Activated naive CD8-positive, alpha-beta T cell treated with anti-CD3 and anti-CD28 coated beads for 36 hours (primary cell): ENCODE measurements at places on chromosomes 7 and 10.

DNA sequence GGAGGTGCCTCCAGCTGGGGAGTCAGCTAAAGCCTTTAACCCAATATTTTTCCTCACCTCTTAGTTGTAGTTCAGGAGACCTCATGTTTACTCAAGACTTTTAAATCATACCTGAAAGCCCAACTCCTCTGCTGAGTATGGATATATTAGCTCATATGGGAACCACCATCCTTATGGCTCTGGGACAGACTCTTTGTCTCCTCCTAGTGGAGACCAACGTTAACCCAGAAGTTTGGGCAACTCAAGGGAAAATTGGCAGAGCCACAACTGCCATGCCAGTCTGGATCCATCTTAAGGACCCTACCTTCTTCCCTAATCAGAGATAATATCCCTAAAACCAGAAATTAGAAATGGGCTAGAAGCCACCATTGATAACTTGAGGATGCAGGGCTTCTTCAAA is 80.8 kb downstream of the TMEM106B start:
- no peaks in the 10 kb centered on the region for H3K4me1 ChIP-seq
- no peak overlapping the region for H3K27ac ChIP-seq
- H3K27me3 ChIP-seq = no peaks in the 10 kb centered on the region
- H3K36me3 ChIP-seq = no peaks in the 10 kb centered on the region
- DNase-seq = no peak

DNA sequence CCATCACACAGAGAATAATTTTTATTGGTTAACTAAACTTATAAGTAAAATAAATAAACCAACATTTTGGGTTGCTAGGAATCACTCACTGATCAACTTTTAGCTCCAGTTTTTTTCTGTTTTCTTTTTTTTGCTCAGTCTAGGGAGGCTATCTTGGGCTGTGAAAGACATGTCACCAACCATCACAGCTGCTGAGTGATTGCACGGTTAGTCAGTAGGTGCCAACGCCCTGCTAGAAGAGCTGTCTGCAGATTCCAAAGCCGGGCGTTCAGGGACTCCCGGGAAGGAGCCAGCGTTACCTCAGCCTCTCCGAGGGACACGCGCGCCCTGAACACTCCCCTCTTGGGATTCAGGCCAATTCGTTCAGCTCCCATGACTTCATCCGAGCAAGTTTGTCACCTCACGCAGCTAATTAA is 604 bp upstream of the STAM start:
- H3K27me3 ChIP-seq = no peaks in the 10 kb centered on the region
- H3K27ac ChIP-seq = peak overlapping the region; percentile 100
- H3K36me3 ChIP-seq = peaks cover 43% of the 10 kb centered on the region
- H3K4me1 ChIP-seq = peaks cover 36% of the 10 kb centered on the region

DNA sequence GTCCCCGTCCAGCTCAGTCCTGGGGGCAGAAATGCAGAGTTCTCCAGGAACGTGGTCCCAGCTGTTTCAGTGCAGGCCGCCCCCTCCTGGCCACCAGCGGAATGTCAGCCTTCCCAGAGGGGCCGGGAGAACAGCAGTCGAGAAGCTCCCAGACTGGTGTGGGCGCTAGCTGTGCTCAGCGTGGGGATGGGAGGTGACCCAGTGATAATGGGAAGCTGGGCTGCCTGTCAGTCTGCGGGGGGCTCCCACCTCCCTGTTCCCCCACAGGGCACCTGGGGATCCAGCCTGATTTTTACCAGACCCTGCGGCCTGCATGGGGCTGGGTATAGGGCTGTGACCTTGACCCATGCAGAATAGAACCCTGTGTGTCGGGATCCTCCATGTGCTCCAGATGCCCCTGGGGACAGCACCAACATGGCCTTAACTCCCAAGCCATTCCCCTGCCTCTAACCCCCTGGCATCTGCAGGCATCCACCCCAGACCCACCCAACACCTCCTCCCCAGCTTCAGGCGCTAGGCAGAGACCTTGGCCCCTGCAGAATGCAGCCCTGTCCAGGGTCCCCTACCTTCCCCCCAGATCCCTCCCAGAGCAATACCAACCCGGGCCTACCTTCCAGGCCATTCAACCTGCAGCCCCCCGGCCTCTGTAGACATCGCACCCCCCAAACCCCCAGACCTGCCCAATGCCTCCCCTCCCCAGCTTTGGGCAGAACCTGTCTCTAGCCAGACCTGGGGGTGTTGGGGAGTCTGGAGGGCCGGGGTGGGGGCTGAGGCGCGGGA is 880 bp upstream of the ELN start:
- H3K4me1 ChIP-seq = peaks cover 8% of the 10 kb centered on the region
- H3K27me3 ChIP-seq = peaks cover 66% of the 10 kb centered on the region
- H3K36me3 ChIP-seq = no peaks in the 10 kb centered on the region

DNA sequence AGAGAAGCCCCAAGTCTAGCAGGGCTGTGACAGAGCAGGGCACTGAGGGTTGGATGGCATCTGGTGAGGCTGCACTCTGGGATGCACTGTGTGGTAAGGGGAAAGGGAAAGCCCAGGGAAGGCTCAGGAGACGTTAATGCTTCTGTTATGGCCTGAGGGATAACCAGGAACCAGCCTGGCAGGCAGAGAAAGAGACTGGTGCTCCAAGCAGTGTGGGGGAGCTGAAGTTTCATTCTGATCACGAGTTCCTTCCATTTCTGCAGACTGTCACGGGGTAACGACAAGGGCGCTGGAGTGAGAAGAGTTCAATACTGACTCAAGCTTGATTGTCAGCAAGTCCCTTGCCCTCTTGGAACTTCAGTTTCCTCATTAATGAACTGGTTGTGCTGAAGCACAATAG is 730.9 kb downstream of the GRID1 start:
- H3K4me1 ChIP-seq = no peaks in the 10 kb centered on the region
- H3K27ac ChIP-seq = no peak overlapping the region
- no peaks in the 10 kb centered on the region for H3K27me3 ChIP-seq
- H3K36me3 ChIP-seq = no peaks in the 10 kb centered on the region
- no peak overlapping the region for H3K4me3 ChIP-seq

- H3K4me1 ChIP-seq = peaks cover 5% of the 10 kb centered on the region
- H3K4me3 ChIP-seq = no peak overlapping the region
- H3K27me3 ChIP-seq = peaks cover 39% of the 10 kb centered on the region
- no peak overlapping the region for H3K27ac ChIP-seq
- H3K36me3 ChIP-seq = no peaks in the 10 kb centered on the region
Observed at GRCh38 chr10:16570731-16571130, 49.1 kb upstream of the C1QL3 start.

GRCh38 chr10:122466951-122467381 is 5.6 kb downstream of the HTRA1 start:
- no peak overlapping the region for H3K27ac ChIP-seq
- peaks cover 7% of the 10 kb centered on the region for H3K4me1 ChIP-seq
- no peak for DNase-seq
- no peak overlapping the region for H3K4me3 ChIP-seq

DNA sequence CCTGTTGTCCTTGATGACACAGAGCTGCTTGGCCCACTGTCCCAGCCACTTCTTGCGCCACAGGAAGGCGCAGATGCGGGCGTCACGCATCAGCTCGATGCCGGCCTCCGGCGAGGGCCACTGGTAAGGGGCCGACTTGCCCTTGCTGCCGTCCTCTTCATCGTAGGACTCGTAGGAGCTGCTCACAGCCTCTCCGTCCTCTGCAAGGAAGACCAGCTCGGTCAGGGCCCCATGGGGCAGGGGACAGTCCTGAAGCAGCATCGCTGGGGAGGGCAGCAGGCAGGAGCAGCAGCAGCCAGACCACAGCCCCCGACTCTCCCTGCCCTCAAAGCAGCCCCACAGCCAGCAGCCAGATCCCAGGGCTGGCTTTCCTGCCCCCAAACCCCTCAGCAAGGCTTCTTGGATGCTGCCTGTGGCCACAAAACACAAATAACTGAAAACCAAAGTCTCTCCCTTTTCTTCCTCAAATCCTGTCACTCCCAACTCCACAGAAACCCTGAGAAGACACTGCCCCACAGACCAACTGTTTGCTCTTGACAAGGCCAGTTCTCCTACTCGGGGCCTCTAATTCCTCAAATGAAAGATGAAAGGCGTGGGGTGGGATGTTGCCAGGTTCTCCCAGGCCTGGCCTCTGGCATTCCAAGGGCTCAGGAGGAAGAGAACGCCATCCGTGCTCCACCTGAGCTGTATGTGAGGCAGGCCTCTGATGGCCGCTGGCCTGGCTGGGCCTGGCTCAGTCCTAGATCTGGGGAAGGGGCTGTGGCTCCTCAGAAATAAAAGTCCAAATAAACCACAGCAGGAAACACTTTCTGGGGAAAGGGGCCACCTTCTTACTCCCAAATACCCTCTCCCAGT is 76.7 kb downstream of the VWA2 start:
- no peaks in the 10 kb centered on the region for H3K36me3 ChIP-seq
- no peaks in the 10 kb centered on the region for H3K27me3 ChIP-seq
- H3K4me1 ChIP-seq = no peaks in the 10 kb centered on the region
- no peak overlapping the region for H3K4me3 ChIP-seq
- no peak for DNase-seq
- no peak overlapping the region for H3K27ac ChIP-seq

- H3K27me3 ChIP-seq = peaks cover 64% of the 10 kb centered on the region
- no peak overlapping the region for H3K27ac ChIP-seq
- H3K4me1 ChIP-seq = peaks cover 8% of the 10 kb centered on the region
- H3K4me3 ChIP-seq = no peak overlapping the region
Observed at GRCh38 chr7:24717247-24717622, 40.0 kb downstream of the GSDME start.

GRCh38 chr7:6489612-6490011 is 41.9 kb upstream of the DAGLB start:
- no peak overlapping the region for H3K27ac ChIP-seq
- peaks cover 3% of the 10 kb centered on the region for H3K4me1 ChIP-seq
- DNase-seq = no peak

DNA sequence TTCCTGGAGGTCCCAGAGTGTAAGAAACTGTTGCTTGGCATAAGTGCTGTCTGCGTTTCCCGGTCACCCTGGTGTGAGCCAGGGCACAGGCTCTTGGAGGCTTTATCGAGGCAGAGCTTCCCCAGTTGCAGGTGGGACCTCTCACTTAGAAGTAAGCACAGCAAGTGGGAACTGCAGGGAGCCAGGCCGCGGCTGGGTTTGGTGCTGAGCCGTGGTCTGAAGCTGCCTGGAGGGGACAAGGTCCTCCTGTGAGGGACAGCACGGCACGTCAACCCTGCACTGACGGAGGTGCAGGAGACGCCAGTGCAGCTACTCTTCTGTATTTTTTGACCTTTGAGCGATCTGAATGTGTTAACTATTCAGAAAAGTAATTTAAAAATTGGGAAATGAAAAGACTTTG is 55.8 kb upstream of the PFKFB3 start:
- no peak for DNase-seq
- H3K27ac ChIP-seq = peak overlapping the region; percentile 60
- no peaks in the 10 kb centered on the region for H3K27me3 ChIP-seq
- peaks cover 71% of the 10 kb centered on the region for H3K4me1 ChIP-seq

DNA sequence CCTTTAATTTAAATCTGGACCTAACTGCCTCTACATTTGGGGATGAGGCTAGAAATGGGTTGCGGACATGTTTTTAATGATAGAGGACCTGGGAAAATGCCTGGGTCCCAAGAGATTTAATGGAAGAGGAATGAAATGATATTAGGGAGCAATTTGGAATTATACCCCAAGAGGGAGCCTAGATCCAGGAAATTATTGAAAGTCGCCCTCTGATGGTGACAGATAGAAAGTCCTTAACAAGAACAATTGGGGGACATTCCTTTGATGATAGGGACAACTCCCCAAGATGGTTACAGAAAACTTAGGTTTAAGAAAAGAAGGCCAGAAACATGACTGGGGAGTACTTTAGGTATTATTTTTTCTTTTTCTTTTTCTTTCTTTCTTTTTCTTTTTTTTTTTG is 9.5 kb upstream of the TSGA13 start:
- no peak overlapping the region for H3K27ac ChIP-seq
- DNase-seq = no peak

- H3K36me3 ChIP-seq = no peaks in the 10 kb centered on the region
- no peaks in the 10 kb centered on the region for H3K4me1 ChIP-seq
- no peak overlapping the region for H3K27ac ChIP-seq
- peaks cover 9% of the 10 kb centered on the region for H3K27me3 ChIP-seq
Observed at GRCh38 chr7:104789780-104790179, 224.2 kb upstream of the KMT2E start.

DNA sequence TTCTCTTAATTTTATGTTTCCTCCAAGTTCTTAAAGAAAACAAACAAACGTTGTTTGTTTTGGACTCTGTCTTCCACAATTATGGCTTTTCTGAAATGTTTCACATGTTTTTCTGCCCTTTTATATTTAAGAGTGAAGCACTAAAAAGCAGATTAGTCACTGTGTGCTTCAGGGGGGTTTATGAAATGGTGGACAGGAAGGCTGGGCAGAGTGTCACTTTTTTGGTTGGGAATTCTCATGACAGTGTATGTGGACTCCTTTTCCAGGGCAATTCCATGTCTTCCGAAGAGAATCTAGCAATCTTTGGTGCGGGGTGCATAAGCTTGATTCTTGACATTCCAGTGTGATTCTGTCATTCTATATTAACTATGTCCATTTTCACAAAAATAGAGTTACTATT is 669.4 kb downstream of the PARD3 start:
- H3K36me3 ChIP-seq = no peaks in the 10 kb centered on the region
- peaks cover 5% of the 10 kb centered on the region for H3K27me3 ChIP-seq
- DNase-seq = no peak
- no peak overlapping the region for H3K27ac ChIP-seq

DNA sequence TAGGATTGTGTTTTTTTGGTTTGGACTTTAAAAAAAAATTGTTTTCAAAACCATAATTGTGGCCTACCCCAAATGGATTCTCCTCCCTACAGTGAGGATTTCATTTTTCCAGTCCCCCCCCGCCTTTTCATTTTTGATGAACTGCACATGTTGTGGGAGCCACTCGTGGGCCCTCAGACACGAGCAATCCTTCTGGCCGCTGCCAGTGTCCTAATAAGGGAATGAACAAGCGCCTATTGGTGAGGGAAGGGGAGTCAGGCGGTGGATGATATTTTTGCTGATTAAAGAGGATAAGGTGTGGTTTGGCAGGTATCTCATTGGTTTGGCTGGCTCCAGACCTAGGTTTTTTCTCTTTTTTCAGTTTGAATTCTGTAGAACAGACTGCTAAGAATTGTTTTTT is 78.7 kb upstream of the AGBL3 start:
- no peak overlapping the region for H3K4me3 ChIP-seq
- DNase-seq = no peak
- H3K27ac ChIP-seq = no peak overlapping the region
- H3K27me3 ChIP-seq = no peaks in the 10 kb centered on the region
- peaks cover 7% of the 10 kb centered on the region for H3K4me1 ChIP-seq

DNA sequence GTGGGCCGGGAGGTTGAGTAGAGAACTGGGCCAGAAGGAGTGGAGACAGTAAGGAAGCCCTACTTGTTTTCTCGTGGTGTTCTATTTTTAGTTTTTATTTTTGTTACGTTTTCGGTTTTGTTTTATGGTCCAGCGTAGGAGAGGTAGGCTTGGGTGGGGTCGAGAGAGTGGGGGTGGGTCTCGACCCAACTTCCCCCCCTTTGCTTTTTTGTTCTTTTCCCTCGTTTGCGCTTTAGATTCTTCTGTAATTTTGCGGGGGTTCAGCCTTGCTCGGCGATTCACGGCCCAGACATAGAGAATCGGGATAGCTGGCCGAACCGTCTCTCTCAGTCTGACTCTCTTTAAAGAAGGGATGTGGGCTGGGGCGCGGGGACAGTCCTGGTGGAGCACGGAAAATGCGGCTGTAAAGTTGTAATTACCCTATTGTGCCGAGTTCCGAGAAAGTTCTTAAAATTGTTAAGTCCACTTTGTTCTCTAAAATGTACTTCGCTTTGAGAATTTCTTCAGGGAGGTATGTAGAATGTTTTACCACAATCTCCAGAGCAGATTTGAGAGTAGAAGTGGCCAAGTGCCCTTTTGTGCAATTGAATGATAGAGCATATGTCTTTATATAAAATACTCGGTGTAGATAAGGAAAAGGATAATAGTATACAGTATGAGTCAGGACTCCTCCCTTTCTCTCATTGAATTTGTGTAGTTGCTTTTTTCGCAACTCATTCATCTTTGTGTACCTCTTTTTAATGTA is 816 bp downstream of the DMTF1 start:
- peak overlapping the region; percentile 93 for H3K27ac ChIP-seq
- peaks cover 25% of the 10 kb centered on the region for H3K36me3 ChIP-seq
- no peaks in the 10 kb centered on the region for H3K27me3 ChIP-seq
- peak; percentile 51 for DNase-seq
- peak overlapping the region; percentile 92 for H3K4me3 ChIP-seq
